WERI-Rb-1 (cell line): ENCODE measurements at places on chromosomes 4 and X.

DNA sequence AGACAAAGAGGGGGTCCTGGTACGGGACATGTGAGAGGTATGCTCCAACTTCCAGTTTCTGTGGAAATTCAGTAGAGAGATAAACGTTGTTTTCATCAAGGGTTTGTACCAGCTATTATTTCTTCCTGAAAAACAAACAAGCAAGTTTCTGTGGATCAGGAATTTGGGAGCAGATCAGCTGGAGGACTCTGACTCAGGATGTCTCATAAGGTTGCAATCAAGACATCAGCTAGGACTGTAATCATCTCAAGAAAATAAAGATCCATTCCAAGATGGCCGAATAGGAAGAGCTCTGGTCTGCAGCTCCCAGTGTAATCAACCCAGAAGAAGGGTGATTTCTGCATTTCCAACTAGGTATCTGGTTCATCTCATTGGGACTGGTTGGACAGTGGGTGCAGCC is 23.5 kb upstream of the NFKB1 start:
- no peak for DNase-seq

DNA sequence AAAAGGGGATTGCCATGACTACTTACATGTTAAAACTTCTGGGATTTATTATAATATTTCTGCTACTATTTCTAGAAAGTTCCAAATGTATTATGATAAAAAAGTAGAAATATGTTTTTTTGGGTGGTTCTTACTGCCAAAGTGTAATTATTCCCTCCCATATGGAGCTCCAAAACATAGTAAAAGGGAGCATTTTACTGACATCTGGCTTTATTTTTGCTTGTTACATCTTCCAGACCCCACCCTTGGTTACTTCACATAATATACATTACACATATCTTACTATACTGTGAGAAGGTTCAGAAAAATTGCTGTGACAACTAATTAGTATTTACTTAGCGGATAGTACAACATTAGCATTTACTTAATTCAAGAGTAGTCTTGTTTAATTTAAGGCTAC is 205.1 kb upstream of the TLL1 start:
- no peak for DNase-seq

GRCh38 chrX:41475591-41476241 is 28.6 kb downstream of the NYX start:
- DNase-seq, result peak; percentile 19

GRCh38 chr4:118077767-118078105 is 43.5 kb downstream of the NDST3 start:
- peak; percentile 24 for DNase-seq

DNA sequence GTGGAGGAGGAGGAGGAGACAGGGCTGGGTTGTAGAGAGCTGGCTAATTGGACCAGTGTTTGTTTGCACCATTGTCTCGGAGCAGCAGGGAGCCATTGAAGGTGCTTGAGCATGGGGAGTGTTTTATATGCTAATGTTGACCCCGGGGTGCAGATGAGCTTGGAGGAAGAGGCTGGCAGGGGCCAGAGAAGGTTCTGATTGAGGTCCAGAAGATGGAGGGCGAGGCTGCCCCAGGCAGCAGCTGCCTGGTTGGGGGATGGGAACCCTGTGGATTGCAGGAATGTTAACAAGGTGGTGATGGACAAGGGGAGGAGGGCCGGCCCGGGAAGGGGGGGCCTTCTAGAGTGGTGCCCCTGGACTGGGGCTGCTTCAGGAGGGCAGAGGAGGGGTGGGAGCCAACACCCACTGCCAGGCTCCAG is 18.0 kb downstream of the DOK7 start:
- DNase-seq, result no peak

DNA sequence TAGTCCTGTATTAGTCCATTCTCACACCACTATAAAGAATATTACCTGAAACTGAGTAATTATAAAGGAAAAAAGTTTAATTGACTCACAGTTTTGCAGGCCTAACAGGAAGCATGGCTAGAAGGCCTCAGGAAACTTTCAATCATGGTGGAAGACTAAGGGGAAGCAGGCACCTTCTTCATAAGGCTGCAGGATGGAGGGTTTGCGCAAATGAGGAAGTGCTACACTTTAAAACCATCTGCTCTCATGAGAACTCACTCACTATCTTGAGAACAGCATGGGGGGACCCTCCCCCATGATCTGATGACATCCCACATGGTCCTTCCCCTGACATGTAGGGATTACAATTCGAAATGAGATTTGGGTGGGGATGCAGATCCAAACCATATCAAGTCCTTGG is 12.1 kb upstream of the MAGEA11 start:
- DNase-seq, result no peak

- no peak for DNase-seq
These were observed 173.0 kb downstream of the GPC3 start for GRCh38 chrX:133812402-133812801.

DNA sequence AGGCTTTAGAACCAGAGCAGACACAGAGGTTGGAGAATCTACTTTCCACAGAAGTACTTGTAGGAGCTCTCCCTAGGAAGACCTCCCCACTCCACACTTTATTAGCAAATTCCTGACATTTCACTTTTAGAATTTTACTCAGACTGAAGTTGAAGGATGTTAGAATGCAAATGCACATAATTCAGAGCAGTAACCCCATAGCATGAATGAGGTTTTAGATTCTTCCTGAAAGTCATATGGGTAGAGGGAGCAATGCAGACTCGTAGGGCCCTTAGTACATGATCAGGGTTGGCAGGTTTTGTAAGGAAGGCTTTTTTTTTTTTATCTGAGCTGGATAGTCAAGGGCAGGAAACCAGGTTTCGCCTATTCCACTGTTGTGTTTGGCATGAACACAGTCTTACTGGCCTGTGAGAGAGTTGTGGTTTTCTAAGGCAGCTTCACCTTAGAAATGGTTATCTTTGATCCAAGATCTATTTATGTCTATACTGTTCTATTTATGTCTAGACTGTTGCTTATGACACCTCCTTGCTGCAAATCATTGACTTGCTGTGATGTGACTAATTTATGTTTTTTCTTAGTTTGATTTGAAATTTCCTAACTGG is 48.9 kb downstream of the SPATA18 start:
- DNase-seq, result no peak

GRCh38 chrX:132474544-132475248 is 14.1 kb downstream of the MBNL3 start:
- DNase-seq, result no peak

DNA sequence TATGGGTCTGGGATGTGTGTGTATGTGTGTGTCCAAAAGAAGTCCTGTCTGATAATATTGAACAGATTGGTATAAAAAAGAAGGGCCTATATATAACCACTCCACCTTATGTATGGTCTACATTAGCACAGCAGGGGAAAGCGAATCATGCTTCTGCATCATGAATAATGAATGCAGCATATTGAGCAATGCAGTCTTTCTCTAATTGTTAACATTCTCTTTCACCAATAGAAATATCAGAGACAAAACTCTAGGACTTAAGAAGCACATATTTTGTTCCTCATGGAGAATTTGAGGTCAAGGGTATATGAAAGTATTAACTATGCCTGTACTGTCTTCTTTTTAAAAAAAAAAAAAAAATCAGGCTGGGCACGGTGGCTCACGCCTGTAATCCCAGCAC is 264.3 kb upstream of the NOCT start:
- no peak for DNase-seq

- no peak for DNase-seq
These were observed 37.6 kb downstream of the ARSJ start for GRCh38 chr4:113941836-113942235.

DNA sequence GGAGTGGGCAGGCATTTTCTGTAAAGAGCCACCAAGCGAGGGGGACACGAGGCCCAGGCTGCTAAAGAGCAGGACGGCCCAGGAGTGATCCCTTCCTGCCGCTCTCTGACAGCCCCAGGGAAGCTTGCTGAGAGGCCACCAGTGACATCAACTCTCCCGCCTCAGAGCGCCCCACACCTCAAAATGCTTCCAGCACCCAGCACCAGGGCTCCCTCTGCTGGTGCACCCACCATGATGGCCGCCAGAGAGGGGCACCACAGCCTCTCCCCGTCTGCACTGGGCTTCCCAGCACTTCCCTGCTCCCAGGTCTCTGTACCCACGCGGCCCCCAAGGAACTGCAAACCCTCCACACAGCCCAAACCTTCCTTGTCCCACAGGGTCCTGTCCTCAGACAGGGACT is 40.4 kb downstream of the GAK start:
- peak; percentile 83 for DNase-seq

DNA sequence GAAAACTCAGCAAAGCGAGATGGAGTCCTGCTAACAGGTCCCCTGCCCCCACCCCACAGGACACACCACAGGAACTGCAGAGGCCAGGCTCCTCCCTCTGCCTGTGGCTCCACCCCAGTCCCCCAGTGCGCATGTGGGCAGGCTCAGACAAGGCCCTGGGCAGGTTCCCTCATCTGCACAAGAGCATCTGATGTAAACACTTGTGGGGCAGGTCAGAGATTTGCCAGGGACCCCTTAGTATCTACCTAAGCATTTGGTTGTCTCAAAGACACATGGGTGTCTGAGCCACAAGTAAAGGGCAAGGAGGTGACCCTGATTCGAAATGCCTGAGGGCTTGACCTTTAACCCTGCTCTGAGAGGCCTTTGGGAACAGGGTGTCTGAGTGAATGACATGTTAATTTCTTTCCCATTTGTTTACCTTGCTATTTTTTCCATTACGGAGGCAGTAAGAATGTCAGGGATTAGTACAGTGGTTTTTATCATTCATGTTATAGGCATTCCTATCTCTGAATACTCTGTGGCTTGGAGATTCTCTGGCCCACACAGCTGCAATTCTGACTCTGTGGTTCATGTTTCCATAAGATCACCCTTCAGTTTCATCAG is 85.3 kb downstream of the ZNF518B start:
- DNase-seq, result no peak

GRCh38 chr4:113708250-113708649 is 53.3 kb downstream of the CAMK2D start:
- no peak for DNase-seq

DNA sequence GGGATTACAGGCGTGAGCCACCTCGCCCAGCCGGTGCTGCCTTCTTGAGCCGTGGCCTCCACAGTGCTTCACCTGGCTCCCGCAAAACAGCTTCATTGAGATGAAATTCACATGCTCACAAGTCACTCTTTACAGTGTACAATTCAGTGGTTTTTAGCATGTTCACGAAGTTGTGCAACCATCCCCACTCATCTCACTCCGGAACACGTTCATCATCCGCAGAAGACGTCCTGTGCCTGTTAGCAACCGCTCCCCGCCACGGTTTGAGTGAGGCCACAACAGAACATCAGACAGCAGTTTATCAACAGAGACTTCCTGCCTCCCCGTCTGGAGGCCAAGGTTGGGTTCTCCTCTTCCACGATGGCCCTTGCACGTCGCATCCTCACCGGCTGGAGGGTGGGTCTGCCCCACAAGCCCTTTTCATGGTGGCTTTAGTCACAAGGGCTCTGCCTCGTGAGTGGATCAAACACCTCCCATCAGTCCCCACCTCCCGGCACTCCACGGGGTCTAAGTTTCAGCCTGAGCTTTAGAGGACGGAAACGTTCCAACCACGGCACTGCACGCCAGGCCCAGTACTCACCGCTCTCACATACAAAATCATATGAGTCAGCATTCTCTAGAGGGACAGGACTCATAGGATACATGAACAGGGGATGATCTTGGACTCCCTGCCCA is 29.6 kb upstream of the SPON2 start:
- no peak for DNase-seq

- no peak for DNase-seq
These were observed 293.7 kb upstream of the GALNTL6 start for GRCh38 chr4:171519457-171519856.

GRCh38 chr4:3423952-3424351 is 17.8 kb upstream of the HGFAC start:
- DNase-seq, result no peak

DNA sequence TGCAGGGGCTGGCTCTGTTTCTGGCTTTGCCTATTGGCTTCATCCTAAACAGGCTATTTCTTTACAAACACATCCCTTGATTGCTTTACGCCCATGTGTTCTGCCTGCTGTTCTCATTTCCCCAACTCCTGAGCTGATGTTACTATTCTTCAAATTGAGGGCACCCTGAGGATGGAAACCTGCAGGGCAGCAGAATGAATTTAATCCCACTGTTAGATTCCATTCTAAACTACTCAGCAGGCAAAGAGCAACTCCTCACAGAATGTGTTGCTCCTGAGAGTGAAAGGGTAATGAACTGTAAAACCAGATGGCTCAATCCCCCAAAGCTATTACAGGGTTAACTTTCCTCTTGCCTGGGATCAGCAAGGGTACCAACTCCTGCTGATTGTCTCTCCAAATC is 75.7 kb downstream of the ANKRD50 start:
- DNase-seq, result no peak

- no peak for DNase-seq
These were observed 116.0 kb downstream of the COL4A6 start for GRCh38 chrX:108322234-108322633.
